ENCODE measurements at places on chromosomes 1 and 21.

DNA sequence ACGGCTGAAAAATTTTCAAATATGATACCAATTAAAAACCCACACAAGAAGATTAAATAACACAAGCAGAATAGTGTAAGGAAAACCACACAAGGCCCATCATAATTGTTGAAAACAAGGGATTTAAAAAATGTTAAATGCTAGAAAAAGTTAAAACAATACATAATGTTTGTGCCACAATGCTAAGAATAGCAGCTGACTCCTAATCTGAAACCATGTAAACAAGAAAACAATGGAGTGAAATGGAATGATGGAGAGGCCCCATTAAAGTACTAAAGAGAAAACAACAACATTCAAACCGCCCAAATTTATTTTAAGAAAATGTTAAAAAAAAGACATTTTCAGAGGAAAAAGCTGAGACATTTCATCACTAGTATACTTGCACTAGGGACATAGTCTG is 663.6 kb upstream of the NCAM2 start:
- no peak for DNase-seq

GRCh38 chr1:87206044-87206831 is 122.4 kb upstream of the LMO4 start:
- no peak for DNase-seq

DNA sequence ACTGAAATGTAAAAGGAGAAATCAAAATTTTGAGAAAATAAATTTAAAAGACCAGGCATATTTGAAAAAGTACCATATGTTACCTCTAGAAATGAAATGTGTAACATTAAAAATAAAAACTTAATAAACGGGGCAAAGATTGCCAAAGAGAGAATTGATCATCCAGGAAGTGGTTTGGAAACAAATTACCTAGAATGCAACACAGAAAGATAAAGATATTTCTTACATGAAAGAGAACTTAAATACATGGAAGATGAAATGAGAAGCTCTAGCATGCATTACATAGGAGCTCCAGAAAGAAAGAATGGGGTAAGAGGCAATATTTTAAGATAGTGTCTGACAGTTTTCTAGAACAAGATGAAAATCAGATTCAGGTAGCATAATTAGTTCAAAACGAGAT is 235.9 kb upstream of the IRF2BP2 start:
- no peak for DNase-seq

GRCh38 chr1:208188607-208189006 is 55.6 kb downstream of the PLXNA2 start:
- DNase-seq = no peak

DNA sequence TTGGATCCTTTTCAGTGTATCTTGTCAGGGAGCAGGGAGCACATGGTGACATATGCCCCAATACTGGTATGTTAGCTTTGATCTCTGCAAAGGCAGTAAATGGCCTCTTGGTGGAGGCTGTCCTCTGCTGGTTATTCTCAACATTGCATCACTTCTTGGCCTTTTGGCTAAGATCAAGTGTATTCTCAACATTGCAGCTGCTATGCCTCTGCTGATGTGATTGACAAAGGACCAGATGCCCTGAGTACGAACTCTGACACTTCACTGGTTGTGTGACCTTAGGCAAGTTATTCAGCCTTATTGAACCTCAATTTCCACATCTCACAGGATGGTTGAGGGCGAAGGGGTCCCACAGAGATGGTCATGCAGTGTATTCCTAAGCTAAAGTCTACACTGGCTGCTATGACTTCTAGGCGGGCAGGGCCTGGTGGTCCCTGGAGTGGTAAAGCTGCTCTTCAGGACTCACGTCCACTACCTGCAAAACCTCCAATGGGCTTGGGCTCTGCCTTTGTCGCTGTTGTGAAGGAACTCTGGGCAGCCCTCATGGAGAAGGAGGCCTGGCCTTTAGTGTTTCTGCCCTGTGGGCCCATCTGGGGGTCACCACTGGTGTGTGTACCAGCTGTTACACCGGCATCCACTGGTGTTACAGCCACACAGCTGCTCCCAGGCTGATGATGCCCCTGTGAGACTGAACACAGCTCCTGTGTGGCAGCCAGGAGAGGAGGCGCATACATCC is 64.8 kb downstream of the DNTTIP2 start:
- DNase-seq = peak; percentile 81

GRCh38 chr1:197915862-197916499 is 1.2 kb upstream of the LHX9 start:
- peak; percentile 48 for DNase-seq

GRCh38 chr1:229716069-229716468 is 90.0 kb downstream of the URB2 start:
- no peak for DNase-seq

GRCh38 chr1:199862047-199862446 is 165.5 kb upstream of the NR5A2 start:
- no peak for DNase-seq

DNA sequence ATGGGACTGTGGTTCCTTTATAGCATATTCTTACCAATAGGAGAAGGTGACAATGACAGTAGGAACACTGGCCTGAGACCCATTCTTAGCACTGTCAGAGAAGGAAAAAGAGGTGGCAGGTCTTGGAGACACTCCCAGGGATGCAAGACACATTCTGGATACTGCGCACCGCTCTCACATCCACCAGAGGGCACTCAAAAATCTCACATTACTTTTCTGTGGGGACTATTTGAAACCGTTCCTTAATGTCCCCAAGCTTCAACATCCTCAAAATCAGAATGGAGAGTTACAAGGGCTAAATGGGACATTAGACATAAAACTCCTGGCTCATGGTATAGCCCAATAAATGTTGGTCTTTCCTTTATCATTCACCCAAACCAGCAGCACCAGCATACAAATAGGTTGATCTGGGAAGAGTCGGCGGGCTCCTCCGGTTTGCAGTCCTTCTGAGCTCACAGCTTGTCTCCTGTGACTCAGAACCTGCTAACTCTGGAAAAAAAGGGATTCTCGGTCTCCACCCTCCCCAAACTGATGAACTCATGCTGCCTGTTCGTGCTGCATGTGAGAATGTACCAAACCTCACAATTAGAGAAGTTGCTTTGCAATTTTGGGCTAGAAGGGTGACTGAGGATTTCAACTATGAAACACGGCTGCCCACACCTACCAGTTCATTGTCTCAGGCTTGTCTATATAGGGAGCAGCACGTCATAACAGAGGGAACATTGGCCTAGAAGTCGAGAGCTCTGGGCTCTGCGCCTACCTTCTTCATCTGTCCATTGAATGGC is 40.2 kb downstream of the IL12RB2 start:
- DNase-seq = peak; percentile 14

- no peak for DNase-seq
Observed at GRCh38 chr1:65432918-65433317, 12.4 kb downstream of the LEPR start.

GRCh38 chr1:109040989-109041620 is 797 bp downstream of the WDR47 start:
- no peak for DNase-seq

DNA sequence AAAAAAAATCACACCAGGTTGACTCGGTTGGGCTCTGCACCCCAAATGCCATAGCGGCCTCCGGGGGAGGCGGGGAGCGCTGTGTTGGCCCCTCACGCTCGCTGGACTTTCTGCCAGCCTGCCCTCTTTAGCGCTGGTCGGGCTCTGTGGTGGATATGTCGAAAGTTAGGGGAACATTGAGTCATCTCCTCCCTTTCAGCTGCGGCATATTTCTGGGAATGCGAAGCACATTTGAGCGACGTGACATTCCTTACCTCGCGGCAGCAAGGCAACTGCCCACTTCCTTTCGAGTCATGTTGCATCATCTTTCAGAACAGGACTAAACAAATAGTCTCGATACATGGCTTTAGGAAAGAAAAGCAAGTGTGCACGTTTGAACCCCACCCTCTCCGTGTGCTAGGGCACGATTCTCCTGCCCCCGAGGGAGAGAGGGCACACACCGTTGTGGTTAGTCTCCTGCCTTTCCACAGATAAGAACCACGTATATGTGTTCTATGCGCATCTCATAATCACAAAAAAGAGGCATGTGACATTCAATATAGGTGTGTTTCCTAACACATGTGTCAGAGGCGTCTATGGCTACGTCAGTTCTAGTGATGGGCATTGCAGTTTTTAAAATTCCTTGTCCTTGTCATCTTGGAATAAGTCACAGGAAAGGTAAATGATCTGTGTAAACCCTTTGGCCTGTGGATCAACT is 105.9 kb upstream of the SLC45A1 start:
- no peak for DNase-seq

- DNase-seq = no peak
Observed at GRCh38 chr1:90712153-90712856, 4.8 kb downstream of the BARHL2 start.

- no peak for DNase-seq
Observed at GRCh38 chr1:82628887-82629286, 828.2 kb downstream of the ADGRL2 start.

- DNase-seq = no peak
Observed at GRCh38 chr1:55154616-55155015, 60.5 kb downstream of the USP24 start.
